Right renal pelvis (tissue), 4 donors: ENCODE measurements at places on chromosomes 7 and 10.

GRCh38 chr7:94655848-94656657 lies at the start of gene SGCE:
Gene SGCE (minus strand): TSS chr7:94656133. CDS start chr7:94656098, 35 bp downstream.
- peak; percentile 64 for DNase-seq

DNA sequence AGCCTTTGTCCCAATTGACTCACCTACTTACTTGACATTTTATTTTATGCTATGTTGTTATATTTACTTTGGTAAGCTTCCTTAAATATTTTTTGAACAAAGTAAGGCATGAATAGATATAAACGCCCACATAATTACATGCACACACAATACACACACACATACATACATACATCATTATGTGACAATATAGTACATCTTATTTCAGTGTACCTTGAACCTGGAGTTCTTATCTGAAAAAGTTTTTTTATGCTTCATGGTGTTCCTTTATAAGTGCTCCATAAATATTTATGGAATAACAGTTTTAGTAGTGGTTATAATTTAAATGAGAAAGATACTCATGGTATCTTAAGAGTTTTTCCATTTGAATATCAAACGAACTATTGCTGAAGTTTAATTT lies 102.8 kb upstream of the MTPN start:
- DNase-seq = no peak

DNA sequence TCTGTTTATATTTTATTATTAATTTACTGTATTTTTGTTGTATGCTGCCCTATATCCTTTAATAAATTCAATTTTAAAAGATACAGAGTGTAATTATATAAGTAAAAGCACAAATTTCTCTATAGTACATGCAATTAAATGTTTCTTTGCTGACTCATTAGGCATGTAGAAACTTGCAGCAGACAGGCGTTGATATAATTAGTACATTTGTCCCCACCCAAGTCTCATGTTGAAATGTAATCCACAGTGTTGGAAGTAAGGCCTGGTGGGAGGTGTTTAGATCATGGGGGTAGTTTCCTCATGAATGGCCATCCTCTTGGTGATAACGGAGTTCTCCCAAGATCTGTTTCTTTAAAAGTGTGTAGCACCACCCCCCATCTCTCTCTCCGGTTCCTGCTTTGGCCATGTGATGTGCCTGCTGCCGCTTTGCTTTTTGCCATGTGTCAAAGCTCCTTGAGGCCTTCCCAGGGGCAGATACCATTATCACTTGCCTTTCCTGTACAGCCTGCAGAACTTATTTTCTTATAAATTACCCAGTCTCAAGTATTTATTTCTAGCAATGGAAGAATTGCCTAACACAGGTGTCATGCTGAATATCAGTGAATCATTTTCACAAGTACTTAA lies 63.7 kb downstream of the TSPAN12 start:
- DNase-seq = no peak

GRCh38 chr7:27099453-27100370 lies 2.8 kb downstream of the HOXA2 start:
- peak; percentile 13 for DNase-seq

- no peak for DNase-seq
These were observed 12.4 kb downstream of the PAPOLB start for GRCh38 chr7:4849390-4849789.

- DNase-seq = no peak
These were observed 57.1 kb downstream of the FIGNL1 start for GRCh38 chr7:50393076-50393475.

- DNase-seq = no peak
These were observed 9.5 kb downstream of the ACTR1A start for GRCh38 chr10:102492983-102493382.

- DNase-seq = no peak
These were observed 77.6 kb upstream of the PRLHR start for GRCh38 chr10:118672766-118673715.

GRCh38 chr7:127258111-127258510 lies 5.4 kb upstream of the GRM8 start:
- no peak for DNase-seq

DNA sequence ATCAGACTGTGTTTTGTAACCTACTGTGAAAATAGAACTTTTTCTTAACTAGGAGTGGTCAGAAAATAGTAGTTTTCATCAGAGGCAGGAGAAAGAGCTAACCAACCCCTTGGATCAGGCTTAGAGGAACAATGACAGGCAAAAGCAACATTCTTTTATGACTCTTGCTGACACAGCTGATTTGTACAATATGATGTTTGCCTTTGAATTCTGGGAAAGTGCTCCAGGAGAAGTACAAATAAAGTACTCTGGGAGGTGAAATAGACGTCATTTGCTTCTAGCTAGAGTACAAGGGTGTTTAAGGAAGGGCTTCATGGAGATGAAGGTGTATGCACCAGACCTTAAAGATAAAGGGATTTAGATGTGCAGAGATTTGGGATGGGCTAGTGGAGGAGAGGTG lies 75.1 kb upstream of the KIAA1217 start:
- DNase-seq = no peak

- no peak for DNase-seq
These were observed 95.7 kb downstream of the BUB3 start for GRCh38 chr10:123249894-123250293.

- peak; percentile 9 for DNase-seq
These were observed 1110.6 kb downstream of the TYW1 start for GRCh38 chr7:68107261-68107660.

DNA sequence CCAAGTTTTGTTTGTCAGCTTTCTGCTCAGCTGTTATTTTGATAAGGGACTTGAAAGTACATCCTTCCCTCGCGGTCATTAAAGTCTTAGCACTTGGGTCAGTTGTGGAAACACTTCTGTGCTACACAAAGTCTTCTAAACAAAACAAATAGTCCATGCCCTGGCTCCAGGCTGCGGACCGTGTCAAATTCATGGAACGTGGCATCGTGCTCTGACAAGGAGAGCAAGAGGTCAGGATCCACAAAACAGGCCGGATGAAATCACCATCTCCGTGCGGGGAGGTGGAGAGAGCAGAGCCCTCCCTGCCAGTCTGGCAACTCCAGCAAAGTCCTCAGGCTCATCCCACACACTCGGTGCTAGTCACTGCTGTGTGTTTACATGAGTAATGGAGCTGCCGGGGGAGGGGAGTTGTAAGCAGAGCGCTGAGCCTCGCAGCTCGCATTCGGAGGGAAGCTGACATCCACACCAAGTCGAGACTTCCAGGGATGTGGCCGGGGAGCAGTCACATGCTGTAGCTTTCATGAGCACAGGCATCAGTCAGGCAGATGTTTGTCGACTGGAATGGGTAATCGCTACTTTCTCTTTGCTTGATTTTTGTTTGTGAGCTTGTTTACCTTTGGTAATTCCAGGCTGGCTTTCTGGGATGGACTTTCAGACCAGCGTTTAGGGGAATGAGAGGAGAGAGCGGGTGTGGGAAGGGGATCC lies 147.6 kb downstream of the ARID5B start:
- peak; percentile 87 for DNase-seq

GRCh38 chr7:39891894-39892293 lies 58.2 kb upstream of the CDK13 start:
- DNase-seq = no peak

- DNase-seq = no peak
These were observed 20.0 kb downstream of the LOXL4 start for GRCh38 chr10:98248018-98248417.

GRCh38 chr7:123627851-123628250 lies 26.2 kb downstream of the ASB15 start:
- DNase-seq = no peak

- no peak for DNase-seq
These were observed 14.6 kb upstream of the MSMB start for GRCh38 chr10:46060706-46061105.

GRCh38 chr10:43679509-43679908 lies 30.8 kb upstream of the ZNF32 start:
- DNase-seq = no peak

- no peak for DNase-seq
These were observed 222.8 kb downstream of the LRMDA start for GRCh38 chr10:75654171-75654771.

GRCh38 chr10:115814542-115814941 lies 458.5 kb downstream of the GFRA1 start:
- no peak for DNase-seq

GRCh38 chr10:3588816-3589215 lies 196.2 kb downstream of the KLF6 start:
- no peak for DNase-seq

GRCh38 chr10:87534173-87534858 lies 29.6 kb downstream of the MINPP1 start:
- DNase-seq = no peak

GRCh38 chr10:33111488-33112051 lies 153.5 kb upstream of the ITGB1 start:
- DNase-seq = no peak

GRCh38 chr10:84355106-84355505 lies 26.7 kb downstream of the CCSER2 start:
- no peak for DNase-seq
